ENCODE measurements at places on chromosomes 7 and 10.

DNA sequence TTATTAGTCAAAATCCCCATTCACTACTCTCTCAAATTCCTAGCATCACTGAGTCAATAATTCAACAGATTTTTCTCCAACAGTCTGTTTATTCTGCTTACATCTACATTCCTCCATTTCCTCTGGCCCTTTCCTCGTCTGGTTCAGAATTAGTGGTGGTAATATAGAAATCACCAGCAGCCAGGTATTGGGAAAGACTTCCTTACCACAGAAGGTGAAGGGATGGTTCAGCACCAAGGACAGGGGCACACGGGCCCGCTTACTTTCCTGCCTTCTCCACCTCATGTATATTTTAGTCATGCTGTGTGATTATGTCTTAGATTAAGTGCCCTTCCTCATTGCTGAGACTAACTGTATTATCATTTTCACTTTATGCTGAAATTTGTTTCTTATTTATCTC, 70.4 kb upstream of the APBB1IP start:
- DNase-seq: no peak

DNA sequence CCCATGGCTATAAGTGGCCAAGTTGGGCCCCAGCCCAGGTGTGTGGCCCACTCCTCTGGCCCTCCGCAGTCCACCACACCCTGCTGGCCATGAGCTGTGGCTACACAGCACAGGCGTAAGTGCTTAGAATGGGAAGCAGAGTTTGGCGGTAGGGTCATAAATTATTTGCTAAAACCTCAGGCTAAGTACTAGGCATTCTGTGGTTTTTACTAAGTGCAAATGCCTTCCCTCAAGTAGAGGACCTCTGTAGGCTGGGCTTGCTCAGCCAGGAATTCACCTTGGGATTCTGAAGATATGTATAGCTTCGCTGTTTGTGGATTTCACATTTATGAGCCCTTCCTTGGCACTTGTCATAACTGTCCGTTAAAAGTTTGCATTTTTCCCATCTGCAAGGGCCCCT, 44.8 kb upstream of the LOXL4 start:
- no peak for DNase-seq

GRCh38 chr10:22518167-22518724, 172.9 kb downstream of the SPAG6 start:
- DNase-seq: no peak

- DNase-seq: no peak
These were observed 5.8 kb downstream of the AEBP1 start for GRCh38 chr7:44109991-44110390.

GRCh38 chr10:84683980-84684740, 355.8 kb downstream of the CCSER2 start:
- DNase-seq: no peak

DNA sequence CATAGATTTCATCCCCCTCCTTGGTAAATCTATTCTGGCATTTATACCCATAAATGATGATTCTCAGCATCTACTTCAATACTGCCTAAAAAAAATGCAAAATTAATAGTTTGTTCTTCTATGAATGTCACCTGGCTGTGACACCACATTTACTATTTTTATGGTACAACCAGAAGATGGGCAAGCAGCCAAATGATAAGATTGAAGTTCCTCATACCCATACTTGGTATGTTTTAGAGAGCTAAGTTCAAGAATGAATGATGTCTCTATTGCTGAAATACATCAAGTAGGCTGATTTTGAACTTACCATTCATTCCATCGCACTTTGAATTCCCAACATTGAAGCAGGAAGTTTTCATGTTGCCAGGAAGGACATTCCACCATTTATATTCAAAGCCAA, 134.2 kb downstream of the ELAPOR2 start:
- no peak for DNase-seq

GRCh38 chr10:86747796-86748581, 8.4 kb upstream of the BMPR1A start:
- no peak for DNase-seq

DNA sequence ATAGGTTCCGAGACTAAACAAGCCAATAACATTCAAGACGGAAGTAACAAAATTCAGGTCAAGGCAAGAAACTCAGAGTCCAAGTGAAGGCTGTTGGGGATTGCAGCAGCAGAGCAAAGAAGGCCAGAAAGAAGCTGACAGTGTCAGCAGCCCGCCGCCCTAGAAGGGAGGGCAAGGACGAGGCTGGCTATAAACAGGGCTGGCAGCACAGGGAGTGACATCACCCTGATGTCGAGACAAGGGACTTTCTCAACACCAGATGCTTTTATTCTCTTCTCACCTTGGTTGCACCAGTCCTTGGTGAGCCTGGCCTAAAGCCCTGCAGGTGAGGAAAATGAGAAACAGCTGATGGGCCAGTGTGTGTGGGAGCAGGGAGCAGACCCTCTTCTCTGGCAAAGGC, 687.7 kb upstream of the NRP1 start:
- no peak for DNase-seq

DNA sequence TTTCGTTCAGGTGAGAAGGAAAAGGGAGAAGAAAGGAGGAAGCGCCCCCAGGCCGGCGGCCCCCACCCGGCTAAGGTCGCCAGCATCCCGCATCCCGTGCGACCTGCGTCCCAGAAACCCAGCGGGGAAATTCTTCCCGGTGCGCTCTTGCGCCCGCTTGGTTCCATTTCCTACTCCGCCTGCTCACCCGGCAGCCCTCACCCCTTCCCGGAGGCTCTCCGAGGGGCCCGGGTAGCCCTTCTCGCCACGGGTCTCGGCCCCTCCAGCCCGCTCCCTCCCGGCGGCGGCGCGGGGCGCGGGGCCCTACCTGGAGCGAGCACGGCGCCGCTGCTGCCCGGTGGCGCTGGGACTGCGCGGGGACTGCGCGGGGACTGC, at the start of gene PRKCQ:
Gene PRKCQ, minus strand, starts transcription at position 373 of the 375 bp plus-strand sequence. CDS start 65,141 bp downstream, outside the sequence.
- no peak for DNase-seq

- DNase-seq: no peak
These were observed 73.5 kb downstream of the KMT2C start for GRCh38 chr7:152362128-152362926.

DNA sequence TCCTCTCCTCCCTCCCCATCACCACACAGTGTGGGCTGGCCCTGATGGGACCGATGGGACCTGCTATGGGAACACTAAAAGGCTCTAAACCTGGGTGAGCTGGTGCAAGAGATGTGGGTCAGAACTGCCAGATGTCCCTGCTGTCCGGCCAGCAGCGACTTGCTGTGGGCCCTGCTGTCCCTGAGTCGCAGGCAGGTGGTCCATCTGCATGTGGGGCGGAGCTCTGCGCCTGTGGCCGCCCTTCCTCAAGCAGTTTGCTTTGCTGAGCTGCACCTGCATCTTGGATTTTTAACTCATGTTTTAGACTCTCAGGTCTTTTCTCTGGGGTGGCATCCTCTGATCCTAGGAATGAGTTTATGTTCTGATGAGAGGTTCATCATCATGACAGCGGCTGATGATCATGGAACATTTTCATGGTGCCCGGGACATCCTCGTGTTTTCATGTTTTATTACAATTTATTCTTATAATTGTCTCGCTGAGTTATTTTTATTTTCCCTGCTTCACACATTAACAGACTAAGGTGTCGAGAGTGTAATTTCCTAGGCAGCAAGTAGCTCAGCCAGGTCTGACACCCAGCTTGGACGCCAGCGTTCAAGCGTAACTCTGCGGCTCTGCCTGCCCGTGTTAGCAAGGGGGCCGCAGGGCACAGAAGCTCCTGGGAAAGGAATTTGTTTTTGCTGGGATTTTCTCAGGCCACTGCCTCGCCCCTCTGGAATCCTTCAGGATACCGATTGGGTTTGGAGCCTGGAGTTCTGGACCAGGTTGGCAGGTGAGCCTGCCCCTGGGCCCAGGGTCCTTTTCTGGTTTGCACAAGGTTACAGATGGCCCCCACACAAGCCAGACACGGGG, 615.2 kb upstream of the FOXK1 start:
- no peak for DNase-seq

GRCh38 chr10:89655722-89656121, 10.7 kb upstream of the PANK1 start:
- no peak for DNase-seq

- no peak for DNase-seq
These were observed 37.3 kb downstream of the TMEM60 start for GRCh38 chr7:77760809-77761453.

DNA sequence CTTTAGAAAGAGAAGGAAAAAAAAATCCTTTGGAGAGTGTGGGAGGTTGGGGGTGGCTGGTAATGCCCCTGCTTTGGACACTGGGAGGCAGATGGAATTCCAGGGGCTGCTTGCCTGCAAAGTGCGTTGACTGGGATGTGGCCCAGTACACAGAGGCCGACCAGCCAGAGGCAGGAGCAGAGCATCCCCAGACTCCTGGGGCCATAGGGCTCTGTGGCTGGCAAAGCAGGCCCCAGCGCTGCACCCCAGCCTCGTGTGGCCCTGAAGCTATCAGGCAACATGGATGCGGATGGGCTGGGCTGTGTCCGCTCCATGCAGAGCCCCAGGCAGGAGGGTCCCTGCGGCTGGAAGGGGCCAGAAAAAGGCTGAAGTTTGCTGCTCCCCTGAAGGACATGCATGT, 361.6 kb upstream of the FZD8 start:
- no peak for DNase-seq

GRCh38 chr10:126375299-126375698, 13.0 kb downstream of the ADAM12 start:
- no peak for DNase-seq

- DNase-seq: no peak
These were observed 248.9 kb upstream of the MKI67 start for GRCh38 chr10:128375171-128375570.

GRCh38 chr7:154255324-154255723, 203.1 kb downstream of the DPP6 start:
- DNase-seq: no peak

DNA sequence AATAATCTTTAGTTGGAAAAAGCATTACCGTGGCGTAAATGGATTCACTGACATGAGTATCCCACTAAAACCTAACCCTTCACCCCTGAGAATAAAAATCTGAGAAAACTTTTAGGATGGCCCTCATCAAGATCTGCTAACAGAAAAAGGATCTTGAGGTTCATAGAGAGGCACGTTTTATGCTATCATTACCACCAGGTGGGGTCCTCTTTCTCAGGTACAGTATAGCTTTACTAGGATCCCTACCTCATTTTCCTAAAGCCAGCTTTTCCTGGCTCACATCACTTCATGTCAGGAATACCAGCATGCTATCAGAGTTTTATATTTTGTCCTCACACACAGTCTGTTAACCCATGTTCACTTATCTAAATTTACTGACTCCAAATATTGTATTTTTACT, 173.7 kb downstream of the POM121L12 start:
- DNase-seq: no peak

DNA sequence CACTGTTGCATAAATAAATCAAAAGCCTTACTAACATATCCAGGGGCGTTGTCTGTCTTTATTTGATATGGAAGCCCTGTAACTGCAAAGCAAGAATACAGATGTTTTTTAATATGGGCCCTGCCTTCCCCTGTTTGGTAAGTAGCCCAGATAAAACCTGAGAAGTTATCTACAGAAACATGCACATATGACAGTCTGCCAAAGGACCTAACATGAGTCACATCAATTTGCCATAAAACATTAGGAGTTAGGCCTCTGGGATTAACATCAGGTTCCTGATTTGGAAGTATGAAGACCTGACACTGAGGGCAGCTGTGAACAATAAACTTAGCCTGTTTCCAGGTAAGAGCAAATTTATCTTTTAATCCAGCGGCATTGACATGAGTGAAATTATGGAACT, 1588.8 kb downstream of the REEP3 start:
- DNase-seq: no peak

GRCh38 chr7:144588559-144589051, 185.1 kb upstream of the NOBOX start:
- no peak for DNase-seq

DNA sequence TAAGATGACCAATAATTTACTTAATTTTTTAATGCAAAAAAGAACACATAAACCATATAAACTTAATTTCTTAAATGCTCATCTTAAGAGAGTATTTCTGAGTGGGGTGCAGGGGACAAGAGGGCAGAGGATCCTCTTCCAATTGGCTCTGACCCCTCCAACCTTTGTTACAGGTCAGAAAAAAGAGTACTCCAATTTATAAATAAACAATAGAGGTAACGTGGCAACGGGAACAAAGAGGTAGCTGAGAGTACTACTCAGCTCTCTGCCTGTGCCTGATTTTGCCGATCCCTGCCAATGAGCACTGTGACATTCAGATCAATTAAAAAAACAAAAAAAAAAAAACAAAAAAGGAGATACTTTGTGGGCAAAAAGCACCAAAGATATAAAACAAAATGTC, 307.9 kb downstream of the PARD3 start:
- no peak for DNase-seq

GRCh38 chr7:136325578-136325977, 348.4 kb upstream of the MTPN start:
- DNase-seq: no peak

DNA sequence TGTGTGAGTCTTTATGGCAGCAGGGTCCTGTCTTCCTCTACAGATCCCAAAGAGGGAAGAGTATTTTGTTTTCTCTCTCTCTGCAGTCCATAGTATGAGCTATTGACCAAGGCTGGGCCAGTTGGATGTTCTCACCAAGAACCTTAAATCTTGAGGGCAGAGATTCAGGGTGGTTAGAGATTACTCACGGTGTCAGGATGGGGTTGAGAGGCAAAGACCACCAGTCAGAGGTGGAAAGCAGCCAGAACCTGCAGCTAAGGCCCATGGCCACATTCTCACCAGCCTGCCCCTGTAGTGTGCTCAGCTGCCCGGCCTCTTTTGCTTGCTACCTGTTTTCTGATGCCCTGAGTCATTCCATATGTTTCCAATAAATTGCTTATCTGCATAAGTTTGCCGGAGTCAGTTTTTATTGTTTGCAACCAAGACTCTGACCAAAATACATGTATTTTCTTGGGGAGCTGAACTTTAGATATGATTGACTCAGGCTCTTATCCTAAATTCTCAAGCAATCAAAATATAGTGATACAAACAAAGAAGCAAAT, 67.0 kb downstream of the MAP3K8 start:
- no peak for DNase-seq

- DNase-seq: no peak
These were observed 72.2 kb upstream of the EFCAB10 start for GRCh38 chr7:105653441-105654005.

DNA sequence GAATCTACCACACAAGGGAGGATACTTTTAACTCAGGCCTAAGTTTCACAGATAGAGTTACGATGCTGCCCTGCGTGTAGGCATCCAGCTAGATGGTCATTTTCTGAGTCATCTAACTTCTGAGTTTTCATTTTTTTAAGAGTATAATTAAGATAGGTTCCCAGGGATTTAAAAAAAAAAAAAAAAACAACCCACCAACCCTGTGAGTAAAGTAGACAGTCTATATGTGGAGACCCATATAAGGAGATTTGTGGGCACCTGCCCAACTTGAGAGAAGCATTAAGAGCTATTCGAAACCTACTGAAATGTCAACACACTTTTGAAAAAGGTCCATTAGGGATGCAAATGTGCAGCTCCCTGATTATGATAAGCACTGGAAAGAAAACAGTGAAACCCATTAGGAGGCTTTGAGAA, 257.3 kb downstream of the TRIL start:
- no peak for DNase-seq

GRCh38 chr7:73827567-73828106, 3.2 kb upstream of the CLDN4 start:
- no peak for DNase-seq

All from stimulated activated CD8-positive, alpha-beta memory T cell treated with anti-CD3 and anti-CD28 coated beads, Interleukin-2, amount 100 ng/mL, for 1 hour (primary cell).